ENCODE measurements at places on chromosomes 3 and 15.

- peak; percentile 96 for DNase-seq
These were observed 466.6 kb downstream of the RAP2B start for GRCh38 chr3:153628591-153628990.

- no peak for DNase-seq
These were observed 86.0 kb downstream of the DTWD1 start for GRCh38 chr15:49706805-49707204.

DNA sequence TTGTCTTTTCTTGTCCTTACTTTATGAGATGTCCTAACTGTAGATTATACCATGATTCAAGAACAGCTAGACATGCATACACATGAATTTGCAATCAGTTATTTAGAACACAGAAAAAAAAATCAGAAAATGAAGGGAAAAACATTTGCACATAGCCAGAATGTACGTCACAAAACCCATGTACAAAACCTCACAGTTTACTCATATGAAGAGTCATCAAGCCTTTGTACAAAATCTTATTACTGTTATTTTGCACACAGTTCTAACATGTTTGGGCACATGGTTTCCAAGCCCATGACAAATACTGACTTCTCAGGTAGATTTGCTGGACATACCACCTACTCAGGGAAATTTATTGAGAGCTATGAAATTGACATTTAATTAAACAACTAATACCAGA, 48.2 kb downstream of the MAP3K13 start:
- DNase-seq, result no peak

GRCh38 chr3:11477407-11477911, 166.3 kb downstream of the VGLL4 start:
- peak; percentile 85 for DNase-seq

- no peak for DNase-seq
These were observed 11.7 kb downstream of the EDEM1 start for GRCh38 chr3:5198986-5199731.

- peak; percentile 77 for DNase-seq
These were observed 141.3 kb upstream of the CCDC54 start for GRCh38 chr3:107235928-107236315.

- DNase-seq, result peak; percentile 63
These were observed at the start of gene SHC4 for GRCh38 chr15:48963524-48964113. Gene SHC4 (minus strand): TSS chr15:48963919. CDS start chr15:48963015, 904 bp downstream.

GRCh38 chr3:51581524-51581923, 43.0 kb downstream of the RAD54L2 start:
- no peak for DNase-seq

- no peak for DNase-seq
These were observed 843.9 kb downstream of the TUSC7 start for GRCh38 chr3:117553461-117553860.

- no peak for DNase-seq
These were observed 23.1 kb downstream of the CCDC12 start for GRCh38 chr3:46953234-46954010.

DNA sequence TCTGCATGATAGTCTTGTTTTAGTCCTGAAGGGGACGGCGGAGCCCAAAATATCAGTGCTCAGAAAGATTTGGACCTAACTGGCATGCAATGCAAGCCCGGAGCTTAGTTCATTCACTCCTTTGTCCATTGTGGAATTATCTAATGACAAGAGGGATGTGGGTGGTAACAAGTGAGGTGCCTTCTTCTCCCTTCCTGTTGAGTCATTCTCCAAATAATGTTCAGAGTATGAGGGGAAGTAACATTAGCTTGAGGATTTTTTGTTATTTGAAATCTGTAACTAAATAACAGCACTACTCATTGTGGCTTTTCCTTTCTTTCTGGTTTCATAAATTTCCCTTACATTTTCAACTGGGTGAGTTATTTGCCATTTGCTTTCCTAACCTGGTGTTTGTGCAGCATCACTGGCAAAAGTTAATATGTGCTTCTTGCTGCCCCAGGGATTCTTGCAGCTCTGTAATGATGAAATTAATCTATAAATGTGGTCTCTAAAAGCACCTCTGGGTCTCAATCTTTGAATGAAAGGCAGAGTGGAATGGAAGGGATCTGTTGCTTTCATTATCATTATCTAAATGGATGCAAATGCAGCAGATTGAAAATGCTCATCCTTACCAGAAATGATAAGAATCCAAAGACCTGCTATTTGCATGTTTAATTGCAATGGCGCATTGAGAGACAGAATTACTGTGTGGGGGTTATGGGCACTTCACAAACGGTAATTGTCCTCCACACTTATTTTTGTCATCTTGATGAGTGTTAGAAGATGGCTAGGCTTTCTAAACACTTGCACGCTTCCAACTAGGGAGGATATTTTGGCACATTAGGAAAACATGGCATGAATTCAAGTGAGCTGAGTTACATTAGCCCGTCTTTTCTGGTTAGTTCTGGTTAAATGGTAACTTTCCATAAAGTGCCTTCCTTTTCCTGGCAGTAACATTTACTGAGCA, 89.9 kb upstream of the MITF start:
- DNase-seq, result no peak

- DNase-seq, result no peak
These were observed 80.8 kb upstream of the SNTN start for GRCh38 chr3:63571682-63572081.

- no peak for DNase-seq
These were observed 33.1 kb downstream of the RAB11A start for GRCh38 chr15:65902373-65902772.

DNA sequence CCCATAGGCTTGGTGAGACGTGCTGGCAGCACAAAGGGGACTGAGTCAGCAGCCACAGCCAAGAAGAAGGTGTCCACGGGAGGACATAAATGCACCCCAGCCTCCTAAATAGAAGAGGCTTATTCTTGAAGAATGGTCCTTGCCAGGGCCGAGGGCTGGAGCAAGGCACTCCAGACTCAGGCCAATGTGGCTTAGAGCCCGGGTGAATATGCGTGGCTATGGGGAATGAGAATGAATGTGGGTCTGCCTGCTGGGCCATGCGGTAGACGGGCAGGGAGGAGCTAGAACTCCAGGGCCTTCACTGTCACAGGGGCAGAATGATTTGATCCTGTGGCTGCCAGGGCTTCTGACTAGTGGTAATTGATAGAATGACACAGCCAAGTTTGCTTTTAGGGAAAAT, 34.0 kb downstream of the DHX30 start:
- DNase-seq, result no peak

DNA sequence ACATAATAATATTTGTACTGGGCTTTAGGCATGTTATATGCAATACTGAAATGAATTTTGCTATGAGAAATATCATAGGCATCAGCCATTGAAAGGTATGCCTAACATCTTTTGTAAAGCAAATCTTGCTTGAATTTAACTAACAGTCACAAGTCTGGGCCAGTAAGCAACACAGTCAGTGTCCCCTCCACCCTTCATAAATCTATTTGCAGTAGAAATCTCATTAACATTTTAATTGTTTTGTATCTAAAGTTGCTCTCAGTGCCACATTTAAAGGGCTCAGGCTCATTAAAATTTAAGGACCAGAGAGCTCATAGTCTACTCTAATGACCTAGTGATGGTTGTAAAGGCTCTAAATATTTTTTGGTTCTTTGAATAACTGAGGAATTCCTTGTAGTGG, 167.2 kb upstream of the GOLIM4 start:
- DNase-seq, result no peak

GRCh38 chr3:195717416-195717815, 3.4 kb upstream of the MUC20 start:
- DNase-seq, result no peak

DNA sequence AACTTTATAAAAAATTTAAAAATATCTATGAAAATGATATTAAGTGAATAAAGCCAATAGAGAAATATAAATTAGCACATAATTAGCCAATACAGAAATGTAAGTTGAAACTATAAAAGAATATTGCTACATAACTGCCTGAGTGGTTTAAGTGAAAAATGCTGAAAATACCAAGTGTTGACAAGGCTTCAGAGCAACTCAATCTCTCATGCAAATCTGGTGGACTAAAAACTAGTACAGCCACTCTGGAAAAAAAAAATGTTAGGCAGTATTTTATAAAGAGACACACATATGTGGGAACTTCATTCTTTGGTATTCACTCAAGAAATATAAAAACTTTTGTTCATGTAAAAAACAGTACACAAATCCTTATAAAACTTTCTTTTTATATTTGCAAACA, 833.7 kb upstream of the ROBO1 start:
- DNase-seq, result no peak

- no peak for DNase-seq
These were observed 95.5 kb downstream of the CBLB start for GRCh38 chr3:105773291-105773690.

DNA sequence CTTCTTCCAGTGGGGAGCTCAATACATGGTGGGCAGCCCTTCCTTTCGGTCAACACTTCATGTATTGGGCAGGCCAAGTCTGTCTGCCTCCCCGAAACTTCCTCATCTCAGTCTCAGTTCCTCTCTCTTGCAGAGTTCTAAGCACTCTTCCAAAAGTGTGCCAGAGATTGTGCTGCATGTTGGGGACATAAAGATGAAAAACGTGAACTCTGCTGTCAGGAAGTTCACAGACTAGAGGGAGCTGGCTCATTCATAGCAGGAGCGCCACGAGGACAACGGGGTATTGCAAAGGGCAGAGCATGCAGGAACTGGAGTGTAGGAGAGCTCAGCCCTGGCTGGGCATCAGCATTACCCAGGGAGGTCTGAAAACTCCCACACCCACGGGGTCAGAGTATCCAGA, 15.3 kb upstream of the EPHB3 start:
- no peak for DNase-seq

DNA sequence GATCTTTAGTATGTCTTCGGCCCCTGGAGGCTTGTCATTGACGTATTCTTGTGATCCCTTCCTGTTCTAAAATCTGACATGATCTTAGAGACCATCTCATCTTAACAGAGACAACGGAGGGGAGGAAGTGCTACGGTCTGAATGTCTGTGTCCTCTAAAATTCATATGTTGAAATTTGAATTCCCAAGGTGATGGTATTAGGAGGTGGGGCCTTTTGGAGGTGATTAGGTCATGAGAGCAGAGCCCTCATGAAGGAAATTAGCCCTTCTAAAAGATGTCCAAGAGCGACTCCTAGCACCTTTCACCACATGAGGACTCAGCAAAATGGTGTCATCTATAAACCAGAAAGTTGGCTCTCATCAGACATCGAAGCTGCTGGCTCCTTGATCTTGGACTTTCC, 233.2 kb upstream of the CMC1 start:
- no peak for DNase-seq

DNA sequence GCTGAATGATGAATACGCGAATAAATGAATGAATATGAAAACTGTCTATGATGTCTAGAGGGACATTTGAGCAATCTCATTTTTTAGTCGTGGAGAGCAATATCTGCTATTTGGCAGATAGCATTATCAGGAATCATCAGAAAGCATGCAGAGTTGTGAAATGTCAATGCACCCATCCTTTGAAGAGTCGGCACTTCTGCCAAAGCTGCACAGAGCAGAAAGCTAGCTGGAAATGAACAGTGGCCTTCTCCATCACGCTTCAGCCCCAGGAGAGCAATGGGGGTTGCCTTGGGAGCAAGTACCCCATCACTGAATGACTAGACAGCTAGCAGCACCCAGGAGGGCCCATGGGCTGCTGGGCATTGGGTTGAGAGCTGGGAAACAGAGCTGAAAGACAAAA, 69.1 kb upstream of the PROK2 start:
- DNase-seq, result no peak

DNA sequence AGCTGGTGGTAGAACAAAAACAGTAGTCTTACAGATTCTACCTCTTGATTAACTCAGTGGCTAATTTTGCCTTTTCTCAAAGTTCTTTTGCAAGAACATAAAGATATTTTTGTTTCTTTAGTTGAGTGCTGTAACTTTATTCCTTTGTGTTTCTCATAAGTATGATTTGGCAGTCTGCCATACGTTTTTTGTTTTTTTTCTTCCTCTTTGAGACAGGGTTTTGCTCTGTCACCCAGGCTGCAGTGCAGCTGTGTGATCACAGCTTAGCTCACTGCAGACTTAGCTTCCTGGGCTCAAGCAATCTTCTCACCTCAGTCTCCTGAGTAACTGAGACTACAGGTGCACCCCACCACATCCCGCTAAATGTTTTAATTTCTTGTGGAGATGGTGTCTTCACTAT, 22.4 kb downstream of the B3GNT5 start:
- DNase-seq, result no peak

DNA sequence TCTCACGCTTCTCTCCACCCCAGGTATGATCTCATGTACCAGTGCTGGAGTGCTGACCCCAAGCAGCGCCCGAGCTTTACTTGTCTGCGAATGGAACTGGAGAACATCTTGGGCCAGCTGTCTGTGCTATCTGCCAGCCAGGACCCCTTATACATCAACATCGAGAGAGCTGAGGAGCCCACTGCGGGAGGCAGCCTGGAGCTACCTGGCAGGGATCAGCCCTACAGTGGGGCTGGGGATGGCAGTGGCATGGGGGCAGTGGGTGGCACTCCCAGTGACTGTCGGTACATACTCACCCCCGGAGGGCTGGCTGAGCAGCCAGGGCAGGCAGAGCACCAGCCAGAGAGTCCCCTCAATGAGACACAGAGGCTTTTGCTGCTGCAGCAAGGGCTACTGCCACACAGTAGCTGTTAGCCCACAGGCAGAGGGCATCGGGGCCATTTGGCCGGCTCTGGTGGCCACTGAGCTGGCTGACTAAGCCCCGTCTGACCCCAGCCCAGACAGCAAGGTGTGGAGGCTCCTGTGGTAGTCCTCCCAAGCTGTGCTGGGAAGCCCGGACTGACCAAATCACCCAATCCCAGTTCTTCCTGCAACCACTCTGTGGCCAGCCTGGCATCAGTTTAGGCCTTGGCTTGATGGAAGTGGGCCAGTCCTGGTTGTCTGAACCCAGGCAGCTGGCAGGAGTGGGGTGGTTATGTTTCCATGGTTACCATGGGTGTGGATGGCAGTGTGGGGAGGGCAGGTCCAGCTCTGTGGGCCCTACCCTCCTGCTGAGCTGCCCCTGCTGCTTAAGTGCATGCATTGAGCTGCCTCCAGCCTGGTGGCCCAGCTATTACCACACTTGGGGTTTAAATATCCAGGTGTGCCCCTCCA, 19.1 kb downstream of the TYRO3 start:
- no peak for DNase-seq

DNA sequence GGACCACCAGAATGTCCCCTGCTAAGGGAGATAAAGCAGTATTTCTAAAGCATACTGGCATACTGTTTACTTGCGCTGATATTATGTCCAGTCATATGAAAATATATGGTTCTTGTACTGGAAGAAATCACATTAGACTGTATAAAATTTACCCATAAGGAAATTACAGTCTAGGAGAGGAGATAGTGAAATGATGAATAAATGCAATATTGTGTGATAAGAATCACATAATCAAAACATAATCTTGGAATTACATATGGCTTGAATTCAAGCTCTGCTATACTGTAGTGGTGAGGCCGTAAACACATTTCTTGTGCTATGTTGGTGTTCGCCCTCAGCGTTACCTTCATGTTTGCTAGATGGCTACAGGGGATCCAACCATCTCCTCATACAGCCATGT, 20.7 kb upstream of the TGFBR2 start:
- DNase-seq, result no peak

- DNase-seq, result no peak
These were observed 157.2 kb downstream of the CADPS start for GRCh38 chr3:62718011-62718410.

- no peak for DNase-seq
These were observed 33.9 kb upstream of the C15orf39 start for GRCh38 chr15:75167588-75168350.

GRCh38 chr3:107392549-107393165, 15.4 kb downstream of the CCDC54 start:
- DNase-seq, result no peak

- DNase-seq, result no peak
These were observed 321.4 kb upstream of the NECTIN3 start for GRCh38 chr3:110750201-110750600.

GRCh38 chr15:51366071-51366470, 24.6 kb downstream of the GLDN start:
- DNase-seq, result no peak
